ENCODE measurements at places on chromosomes 4 and X.

DNA sequence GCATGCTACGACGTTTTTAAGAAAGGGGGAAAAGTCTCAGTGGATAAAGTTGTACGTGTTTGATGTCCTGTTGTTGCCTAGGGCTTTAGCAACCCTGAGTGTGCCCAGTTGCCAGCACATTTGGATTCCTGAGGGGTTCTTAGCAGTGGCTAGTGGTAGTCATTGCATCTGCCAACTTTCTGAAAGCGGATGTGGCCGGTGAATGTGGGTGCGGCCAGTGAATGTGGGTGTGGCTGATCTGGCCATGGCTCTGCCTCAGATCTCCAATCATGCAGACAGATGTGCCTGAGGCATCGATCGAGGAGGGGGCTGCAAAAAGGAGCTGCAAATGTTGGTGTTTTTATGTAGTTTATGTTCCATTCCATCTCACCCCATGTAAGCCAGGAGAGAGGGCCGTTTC lies 41.5 kb upstream of the FAT1 start:
- peak; percentile 97 for DNase-seq

DNA sequence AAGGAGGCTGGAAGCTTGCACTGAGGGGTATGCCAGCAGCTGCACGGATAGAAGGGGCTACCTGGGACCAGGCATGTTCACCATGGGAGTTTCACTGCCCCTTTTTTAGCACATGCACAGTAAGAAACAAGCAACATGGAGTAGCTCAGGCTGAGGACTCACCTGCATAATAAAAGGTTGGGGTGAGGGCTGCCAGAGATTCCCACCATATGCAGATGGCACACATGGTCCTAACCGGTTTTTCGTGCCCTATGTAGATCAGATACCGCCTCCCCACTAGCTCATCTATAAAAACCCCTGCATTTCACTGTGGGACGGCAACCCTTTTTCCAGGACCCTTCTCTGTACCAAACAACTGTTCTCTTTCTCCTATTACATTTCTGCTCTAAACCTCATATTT lies 97.0 kb upstream of the LANCL3 start:
- DNase-seq, result no peak

DNA sequence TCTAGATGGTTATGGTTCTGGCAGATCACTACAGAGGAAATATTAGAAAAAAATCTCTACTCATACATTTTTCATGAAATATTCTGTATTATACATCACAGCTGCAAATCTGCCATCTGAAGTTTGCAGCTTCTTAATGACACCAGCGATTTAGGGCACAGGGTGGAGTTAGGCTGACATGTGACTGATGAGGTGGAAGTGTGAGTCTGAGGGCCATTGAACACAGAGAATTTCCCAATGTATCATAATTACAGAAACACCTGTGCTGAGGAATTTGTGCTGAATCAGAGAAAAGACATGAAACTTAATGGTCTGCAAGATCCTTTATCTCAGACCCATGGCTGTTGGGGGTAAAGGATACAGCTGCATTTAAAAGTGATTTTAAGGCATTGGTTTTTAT lies 2025.6 kb upstream of the AGA start:
- DNase-seq, result no peak

DNA sequence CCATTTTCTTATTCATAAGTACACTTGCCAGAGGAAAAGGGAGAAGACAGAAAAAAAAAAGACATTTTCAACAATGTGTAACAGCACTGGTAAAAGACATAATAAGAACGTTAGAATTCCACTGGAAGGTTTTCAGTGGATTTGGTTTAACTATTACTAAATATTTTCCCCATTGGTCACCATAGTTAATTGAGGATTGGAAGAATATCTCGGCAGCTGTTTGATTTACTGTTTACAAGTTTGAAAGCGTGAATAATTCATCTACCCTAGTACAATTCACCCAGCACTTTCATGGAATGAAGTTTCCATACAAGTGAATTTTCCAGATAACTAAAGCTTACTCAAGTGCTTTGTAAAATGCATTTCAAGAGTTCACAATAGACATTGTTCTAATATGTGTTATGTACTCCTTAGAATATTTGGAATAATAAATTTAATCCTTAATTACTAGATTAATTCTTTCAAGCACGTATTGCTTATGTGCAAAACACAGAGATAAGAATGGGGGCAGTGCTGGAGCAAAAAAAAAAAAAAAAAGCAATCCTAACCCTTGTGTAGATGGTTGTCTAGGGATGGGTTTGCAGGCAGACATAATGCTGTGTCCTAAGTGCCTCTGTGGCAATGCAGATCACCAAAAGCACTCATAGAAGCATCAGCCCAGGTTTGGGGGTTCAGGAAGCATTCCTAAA lies 57.1 kb downstream of the ENPEP start:
- DNase-seq, result peak; percentile 21

DNA sequence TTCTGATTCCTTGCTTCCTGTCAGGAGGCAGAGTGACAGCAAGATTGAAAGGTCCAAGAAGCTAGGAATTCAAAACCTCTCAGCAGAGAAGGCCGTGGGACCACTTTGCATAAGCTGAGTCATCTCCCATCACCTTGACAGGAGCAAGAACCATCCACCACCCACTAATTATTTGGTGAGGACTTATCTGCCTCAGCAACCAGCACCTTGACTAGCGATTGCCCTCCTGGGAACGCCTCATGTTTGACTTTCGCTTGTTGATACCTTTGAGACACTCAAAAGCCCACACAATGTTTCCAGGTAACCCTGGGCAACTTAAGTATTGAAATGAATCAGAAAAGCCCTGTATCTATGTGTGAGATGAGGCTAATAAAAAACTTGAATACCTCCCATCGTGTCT lies 233.5 kb upstream of the GYPA start:
- no peak for DNase-seq

GRCh38 chr4:137531986-137532868 lies at the start of gene PCDH18:
Gene PCDH18, minus strand, starts transcription at chr4:137532494. Its CDS starts 406 bp downstream, at chr4:137532088.
- peak; percentile 97 for DNase-seq

- no peak for DNase-seq
Measured at GRCh38 chr4:33226133-33226532, 2506.0 kb downstream of the PCDH7 start.

DNA sequence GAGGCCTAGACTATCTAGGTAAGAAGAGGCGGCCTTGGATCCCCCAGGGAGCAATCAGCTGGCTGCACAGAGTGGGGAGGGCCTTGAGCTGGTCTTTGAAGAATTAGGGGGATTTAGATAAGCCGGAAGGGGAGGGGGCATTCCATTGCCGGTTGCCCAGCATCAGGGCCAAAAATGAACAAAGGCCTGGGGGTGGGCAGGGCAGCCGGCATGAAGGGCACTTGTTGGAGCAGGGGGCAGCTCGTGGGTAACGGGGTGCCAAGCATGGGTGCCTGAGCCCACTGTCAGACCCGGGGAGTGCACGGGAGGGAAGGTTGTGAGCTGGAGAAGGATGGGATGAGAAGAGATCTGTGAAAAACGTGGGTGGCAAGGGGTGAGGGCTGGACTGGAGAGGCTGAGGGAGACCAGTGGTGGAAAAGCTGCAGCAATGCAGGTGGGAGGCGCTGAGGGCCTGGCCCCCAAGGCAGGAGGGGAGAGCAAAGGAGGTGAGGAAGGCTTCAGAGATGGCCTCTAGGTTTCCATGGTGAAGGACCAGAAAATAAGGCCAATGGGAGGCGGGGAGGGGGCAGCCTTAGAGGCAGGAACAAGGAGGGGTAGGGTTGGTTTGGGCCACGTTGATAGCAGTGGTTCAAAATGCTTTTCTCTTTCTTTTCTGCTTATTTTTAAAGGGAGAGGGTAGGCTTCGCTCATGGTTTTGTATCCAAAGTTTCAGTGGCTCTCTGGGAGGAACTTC lies 8.6 kb downstream of the KLF3 start:
- no peak for DNase-seq
